Choroid plexus epithelial cell (primary cell): ENCODE measurements at places on chromosomes 4 and X.

DNA sequence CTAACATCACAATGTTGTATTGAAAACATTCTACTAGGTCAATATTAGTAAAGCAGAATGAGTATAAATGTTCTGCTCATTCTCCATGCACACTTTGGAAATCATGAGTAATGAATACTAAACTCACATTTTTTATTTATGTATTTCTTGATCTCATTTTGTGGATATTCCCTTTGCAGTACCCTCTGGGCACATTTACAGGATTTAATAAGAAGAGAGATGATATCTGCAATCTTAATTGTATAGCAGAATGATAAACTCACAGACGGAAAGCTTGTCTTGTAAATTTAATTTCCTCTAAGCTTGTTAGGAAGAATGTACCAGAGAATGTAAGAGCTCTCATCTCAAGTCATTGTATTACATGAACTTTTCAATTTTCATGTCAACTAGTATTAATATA, 1279.7 kb downstream of the PCDH7 start:
- no peak for DNase-seq

- DNase-seq: peak; percentile 68
Measured at GRCh38 chrX:55488593-55489313, 895 bp downstream of the USP51 start.

DNA sequence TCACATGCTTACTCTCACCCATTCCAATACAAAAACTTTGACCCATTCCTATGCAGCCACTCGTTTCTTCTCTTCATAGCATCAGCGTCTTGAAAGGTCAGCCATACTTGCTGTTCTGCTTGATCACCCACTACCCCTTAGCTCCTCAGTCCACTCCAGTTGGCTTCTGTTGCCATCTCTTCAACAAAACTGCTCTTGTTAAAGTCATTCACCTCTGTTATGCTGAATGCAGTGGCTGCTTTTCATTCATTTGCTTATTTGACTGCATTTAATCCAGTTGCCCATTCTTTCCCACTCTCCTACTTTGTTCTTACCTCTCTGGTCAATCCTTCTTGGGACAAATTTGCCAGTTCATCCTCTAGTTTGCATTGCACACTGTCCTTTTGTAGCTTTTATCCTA, 24.9 kb downstream of the CEP135 start:
- no peak for DNase-seq

DNA sequence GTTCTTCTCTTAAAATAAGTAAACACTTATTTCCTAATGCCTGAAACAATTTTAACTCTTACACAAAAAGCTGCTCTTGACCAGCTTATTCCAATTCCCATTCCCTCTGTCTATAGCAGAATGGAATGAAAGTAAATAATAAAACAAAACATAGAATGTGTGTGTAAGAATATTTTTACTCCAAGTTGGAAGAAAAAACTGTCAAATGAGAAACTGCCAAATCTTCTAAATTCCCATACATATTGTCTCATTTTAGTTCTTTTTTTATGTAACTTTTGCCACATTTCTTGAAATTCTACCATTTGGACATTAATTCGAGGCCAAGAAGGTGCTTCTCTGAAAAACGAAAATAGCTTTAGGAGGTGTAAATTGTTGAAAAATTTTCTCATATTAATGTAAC, 477.1 kb downstream of the FAT4 start:
- DNase-seq: no peak

- DNase-seq: no peak
Measured at GRCh38 chr4:169885893-169886292, 128.1 kb upstream of the HPF1 start.

DNA sequence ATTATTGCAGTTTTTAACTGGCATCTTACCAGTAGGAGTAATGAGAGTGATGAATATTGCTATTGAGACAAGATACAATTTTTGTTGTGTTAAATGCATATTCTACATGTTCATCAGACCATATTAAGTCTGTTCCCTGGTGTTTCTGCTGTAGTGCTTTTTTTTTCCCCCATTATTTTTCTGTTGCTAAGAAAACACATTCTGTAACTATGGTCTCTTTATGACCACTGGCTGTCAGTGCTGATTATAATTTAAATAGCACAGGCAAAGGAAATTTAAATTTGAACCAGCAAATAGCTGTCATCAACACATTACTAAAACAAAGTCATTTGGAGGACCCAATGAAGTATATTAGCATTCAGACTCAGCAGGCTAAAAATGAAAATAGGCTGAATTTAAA, 98.3 kb upstream of the ANKRD50 start:
- DNase-seq: peak; percentile 5

DNA sequence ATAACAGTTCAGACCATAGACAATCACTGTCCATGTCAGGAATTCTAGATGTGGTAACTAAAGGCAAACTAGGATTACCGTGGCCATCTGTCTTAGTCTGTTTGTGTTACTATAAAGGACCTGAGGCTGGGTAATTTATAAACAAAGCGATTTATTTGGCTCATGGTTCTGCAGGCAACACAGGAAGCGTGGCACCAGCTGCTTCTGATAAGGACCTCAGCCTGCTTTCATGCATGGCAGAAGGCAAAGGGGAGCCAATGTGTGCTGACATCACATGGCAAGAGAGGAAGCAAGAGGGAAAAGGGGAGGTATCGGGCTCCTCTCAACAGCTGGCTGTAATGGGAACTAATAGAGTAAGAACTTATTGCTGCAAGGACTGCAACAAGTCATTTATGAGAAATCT, 376.7 kb downstream of the GPM6A start:
- no peak for DNase-seq

- no peak for DNase-seq
Measured at GRCh38 chr4:7867191-7867590, 72.5 kb downstream of the AFAP1 start.

DNA sequence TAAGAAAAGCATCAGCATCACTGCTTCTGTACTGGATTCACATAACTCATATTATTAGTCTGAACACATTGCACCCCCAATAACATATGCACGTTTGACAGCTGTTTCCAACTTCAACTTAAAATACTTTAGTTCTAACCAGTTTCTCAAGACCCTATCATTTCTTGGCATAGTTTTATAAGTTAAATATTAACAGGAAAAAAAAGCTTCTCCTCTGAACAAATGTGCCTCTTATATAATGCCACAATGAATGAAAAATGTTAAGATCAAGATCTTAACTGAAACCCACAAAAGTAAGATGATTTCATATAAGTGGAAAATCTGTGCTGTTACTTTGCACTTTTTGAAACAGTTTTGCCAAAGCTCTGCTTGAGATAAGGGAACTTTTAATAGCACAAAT, 652.8 kb upstream of the FAM241A start:
- no peak for DNase-seq

DNA sequence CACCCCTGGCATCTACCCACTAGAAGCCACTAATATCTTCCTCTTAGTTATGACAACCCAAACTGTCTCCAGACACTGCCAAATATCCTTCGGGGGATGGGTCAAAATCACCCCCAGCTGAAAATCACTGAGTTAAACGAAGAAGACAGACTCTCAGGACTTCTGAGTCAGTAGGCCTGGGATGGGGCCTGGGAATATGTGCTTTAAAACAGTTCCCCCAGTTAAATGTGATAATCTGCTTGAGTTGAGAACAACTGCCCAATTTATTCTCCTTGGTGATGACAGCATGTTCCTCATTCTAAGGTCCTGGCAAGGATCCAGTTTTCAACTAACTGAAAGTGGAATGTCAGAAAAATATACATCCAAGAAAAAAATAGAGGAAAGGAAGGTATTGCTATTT, 52.4 kb downstream of the CBLL2 start:
- DNase-seq: peak; percentile 82

DNA sequence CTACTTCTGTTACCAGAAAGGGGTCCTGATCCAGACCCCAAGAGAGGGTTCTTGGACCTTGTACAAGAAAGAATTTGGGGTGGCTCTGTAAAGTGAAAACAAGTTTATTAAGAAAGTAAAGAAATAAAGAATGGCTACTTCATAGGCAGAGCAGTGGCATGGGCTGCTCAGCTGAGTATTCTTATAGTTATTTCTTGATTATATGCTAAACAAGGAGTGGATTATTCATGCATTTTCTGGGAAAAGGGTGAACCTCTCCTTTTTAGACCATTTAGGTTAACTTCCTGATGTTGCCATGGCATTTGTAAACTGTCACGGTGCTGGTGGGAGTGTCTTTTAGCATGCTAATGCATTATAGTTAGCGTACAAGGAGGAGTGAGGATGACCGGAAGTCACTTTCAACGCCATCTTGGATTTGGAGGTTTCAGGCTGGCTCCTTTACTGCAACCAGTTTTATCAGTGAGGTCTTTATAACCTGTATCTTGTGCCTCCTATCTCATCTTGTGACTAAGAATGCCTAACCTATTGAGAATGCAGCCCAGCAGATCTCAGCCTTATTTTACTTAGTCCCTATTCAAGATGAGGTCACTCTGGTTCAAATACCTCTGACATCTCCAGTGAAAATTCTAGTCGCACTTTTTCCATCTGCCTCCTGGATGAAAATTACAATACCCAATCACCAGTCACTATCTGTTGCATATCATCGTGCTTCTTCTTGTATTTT, 15.5 kb upstream of the TDO2 start:
- no peak for DNase-seq

GRCh38 chr4:132809298-132810032, 339.6 kb upstream of the PCDH10 start:
- DNase-seq: no peak

- peak; percentile 87 for DNase-seq
Measured at GRCh38 chr4:54439831-54440243, 210.7 kb downstream of the PDGFRA start.

GRCh38 chr4:27368781-27369180, 508.1 kb downstream of the STIM2 start:
- no peak for DNase-seq
